Renal cortex interstitium (tissue), 15 donors: ENCODE measurements at places on chromosomes 1 and 21. TPM values are rescaled to one million over a fixed set of nuclear protein-coding genes. Genes with fewer than 3 reads are reported as not detected.

DNA sequence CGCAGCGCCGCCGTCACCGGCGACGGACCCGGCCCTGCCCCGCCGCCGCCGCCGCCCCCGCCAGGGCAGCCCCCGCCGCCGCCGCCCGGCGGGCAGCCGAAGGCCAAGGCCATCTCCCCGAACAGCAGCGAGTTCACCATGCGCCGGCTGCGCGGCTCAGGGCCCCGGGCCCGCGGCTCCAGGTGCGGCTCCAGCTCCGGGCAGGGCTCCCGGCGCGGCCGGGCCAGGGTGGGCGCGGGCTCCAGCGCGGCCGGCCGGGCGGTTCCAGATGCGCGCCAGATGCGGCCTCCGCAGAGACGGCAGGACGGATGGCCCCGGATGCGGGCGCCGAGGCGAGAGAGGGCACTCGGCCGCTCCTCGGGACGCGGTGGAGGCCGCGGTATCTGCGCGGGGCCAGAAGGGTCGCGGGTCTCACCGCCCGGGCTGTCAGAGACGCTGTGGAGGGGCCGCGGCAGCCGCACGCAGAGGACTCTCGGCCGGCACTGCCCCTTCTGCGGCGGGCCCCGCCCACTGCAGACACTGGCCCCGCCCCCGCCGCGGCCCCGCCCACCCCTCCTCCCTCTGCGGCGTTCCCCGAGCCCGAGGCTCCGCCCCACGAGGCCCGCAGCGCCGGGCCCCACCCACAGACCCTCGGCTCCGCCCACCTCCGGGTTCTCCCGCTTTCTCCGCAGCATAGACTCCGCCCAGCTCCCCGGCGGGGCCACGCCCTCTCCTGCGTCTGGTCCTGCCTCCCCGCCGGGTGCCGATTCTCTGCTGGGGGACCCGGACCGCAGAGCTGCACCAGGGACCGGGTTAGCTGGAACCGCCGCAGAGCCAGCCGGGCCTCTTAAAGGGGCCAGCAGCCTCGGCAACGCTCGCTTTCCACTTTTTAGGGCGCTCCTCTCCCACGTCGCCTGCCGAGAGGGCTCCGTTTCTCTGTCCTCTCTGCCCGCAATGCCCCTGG lies at the start of gene IFFO2:
Gene IFFO2, minus strand, starts transcription at position 484 of the 943 bp plus-strand sequence. Its CDS starts 344 bp downstream, at position 140.
- DNase-seq: peak; percentile 94

- no peak for DNase-seq
These were observed 166.6 kb downstream of the ZC3H11B start for GRCh38 chr1:219446288-219446687.

GRCh38 chr1:94382201-94382600 lies 36.0 kb upstream of the ABCD3 start:
- no peak for DNase-seq

GRCh38 chr1:159430985-159431384 lies 1.0 kb upstream of the OR10J4 start:
- DNase-seq: no peak

GRCh38 chr1:244968471-244968871 lies 104.1 kb upstream of the HNRNPU start:
- no peak for DNase-seq

GRCh38 chr1:37473431-37474045 lies 842 bp upstream of the ZC3H12A start:
- no peak for DNase-seq

DNA sequence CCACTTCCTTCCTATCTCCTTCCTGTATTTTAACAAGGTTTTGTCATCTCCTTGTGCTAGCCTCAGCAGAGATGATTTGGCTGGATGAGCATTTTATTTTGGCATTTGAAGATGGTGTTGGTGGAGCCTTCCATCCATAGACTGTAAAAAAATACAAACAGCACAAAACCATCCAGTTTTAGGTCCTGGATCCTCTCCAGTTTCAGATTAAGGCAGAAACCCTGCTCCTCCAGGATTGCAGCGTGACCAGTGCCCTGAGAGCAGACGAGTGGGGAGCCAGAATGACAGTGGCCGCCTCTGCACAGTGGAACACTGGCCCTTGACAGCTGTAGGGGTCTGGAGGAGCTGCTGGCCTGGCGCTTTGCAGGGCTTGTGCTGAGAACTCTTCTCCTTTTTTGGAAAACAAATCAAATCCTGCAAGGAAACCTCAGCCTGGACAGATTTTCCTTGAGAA lies 72.2 kb upstream of the GADD45A start:
- no peak for DNase-seq

SPRR1B gene
- polyA plus RNA-seq: not detected

DNA sequence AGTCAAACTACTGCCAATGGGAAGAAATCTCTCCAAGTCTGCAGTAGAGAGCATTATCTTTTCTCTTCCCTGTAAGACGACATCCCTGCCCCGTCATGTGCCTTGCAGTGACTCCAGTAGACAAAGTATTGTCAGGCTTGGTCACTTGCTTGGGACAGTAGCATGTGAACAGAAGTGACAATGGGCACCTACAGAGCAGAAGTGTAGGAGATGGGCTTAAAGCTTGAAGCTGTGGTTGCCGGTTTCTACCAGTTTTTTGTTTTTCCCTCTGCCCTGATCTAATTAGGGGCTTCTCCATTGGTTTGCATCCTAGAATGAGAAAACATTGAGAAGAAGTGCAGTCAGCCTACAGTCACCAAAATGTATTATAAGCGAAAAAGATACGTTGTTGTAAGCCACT lies 12.7 kb downstream of the F3 start:
- DNase-seq: no peak

DNA sequence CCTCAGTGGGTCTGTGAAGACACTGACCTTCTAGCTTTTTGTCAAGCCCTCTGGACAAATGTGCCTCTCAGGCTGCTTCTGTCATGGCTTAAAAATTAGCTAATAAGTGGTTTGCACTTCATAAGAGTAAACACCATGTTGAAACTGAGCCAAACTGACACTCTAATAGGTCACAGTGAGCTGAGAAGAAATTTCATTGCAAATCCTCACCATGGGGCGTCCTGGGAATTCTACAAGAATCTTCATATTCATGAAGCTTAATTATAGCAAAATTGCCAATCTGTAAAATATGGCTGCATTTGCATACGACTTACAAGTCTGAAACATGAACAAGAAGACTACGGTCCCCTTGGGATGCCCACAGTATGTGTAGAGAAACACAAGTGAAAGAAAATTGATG lies 188.6 kb downstream of the DSCAM start:
- no peak for DNase-seq

DNA sequence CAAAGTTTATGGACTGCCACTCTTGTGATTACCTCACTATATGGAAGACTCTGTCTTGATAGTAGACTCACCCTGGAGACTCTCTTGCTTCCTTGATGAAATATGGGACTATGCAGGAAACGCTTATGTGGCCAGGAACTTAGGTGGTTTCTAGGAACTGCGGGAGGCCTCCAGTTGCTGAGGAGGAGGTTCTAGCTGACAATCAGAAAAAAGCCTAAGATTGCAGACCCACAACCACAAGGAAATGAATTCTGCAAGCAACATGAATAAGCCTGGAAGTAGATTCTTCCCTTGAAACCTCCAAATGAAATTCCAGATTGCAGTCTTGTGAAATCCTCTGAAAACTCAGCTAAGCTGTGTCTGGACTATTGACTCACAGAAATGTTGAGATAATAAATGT lies 88.9 kb upstream of the COL11A1 start:
- no peak for DNase-seq

BTBD19 gene
- polyA plus RNA-seq: 12.7 TPM

DNA sequence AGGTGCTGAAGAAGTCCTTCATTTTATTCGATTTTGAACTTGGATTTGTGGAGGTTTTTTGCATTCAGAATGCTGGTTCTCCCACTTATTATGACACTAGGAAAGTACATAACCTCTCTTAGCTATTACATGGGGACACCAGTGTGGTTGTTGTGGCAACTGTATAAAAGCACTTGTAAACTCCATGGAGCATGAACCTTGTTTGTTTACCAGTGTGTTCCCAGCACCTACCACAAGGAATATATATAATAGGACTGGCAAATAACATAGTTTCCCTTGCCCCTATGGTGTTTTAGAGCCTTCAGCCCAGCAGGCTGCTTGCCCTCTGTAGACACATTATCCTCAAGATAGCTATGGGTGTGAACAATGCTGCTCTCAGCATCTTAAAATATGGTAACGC lies 43.1 kb downstream of the RASSF5 start:
- no peak for DNase-seq

DNA sequence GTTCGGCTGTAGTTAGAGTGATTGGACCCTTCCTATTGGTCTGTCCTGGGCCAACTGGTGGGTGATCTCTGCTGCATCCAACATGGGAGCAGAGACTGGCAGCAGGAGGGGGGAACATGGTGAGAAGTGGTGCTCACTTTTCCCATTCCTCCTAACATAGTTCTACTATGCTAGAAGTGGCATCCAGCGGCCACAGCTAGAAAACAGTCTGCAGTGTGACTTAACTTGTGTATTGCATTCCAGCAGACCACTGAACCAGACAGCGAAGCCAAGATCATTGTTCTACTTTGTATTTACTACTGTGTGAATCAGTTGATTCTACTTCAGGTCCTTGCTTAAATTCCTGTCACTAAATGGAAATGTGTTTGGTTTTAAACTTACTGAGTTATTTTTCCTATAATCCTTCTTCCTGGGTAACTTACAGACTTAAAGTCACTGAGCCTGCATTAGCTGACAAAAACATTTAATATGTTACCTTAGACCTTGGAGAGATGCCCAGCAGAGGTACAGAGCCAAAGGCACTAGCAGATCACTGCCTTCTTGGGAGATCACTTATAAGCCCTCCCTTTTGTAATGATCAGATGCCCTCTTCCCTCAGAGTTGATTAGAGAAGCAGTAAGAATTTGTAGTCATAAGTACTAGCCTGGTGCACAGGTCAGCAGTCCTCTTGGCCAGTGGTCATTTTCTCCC lies 8.2 kb downstream of the FABP3 start:
- no peak for DNase-seq

GRCh38 chr1:219066631-219067349 lies 106.9 kb upstream of the LYPLAL1 start:
- DNase-seq: peak; percentile 30

- DNase-seq: no peak
These were observed 202.4 kb downstream of the SMYD3 start for GRCh38 chr1:246304484-246305259.

ACBD6 gene
- polyA plus RNA-seq: 79.7 TPM

GRCh38 chr1:150233359-150234308 lies 2.3 kb downstream of the ANP32E start:
- DNase-seq: no peak
